ENCODE measurements at places on chromosomes 4 and X.

DNA sequence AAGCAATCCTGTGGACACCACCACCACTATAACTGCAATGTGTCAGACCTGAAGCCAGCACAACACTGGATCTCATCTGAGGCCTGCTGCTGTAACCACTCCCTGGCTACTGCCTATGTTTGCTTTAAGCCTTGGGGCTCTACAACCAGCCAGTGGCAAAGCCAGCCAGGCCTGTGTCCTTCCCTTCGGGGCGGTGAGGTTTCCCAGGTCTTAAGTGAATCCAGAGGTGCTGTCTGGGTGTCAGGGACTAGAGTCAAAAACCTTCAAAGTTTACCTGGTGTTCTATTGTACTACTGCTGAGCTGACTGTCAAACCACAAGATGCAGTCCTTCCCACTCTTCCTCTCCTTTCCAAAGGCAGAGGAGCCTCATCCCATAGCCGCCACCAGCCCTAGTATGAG, 750.5 kb downstream of the FAM133A start:
- DNase-seq: no peak

- DNase-seq: no peak
Observed at GRCh38 chr4:171025776-171026175, 787.4 kb upstream of the GALNTL6 start.

GRCh38 chr4:115272185-115272584, 158.8 kb upstream of the NDST4 start:
- peak; percentile 17 for DNase-seq

DNA sequence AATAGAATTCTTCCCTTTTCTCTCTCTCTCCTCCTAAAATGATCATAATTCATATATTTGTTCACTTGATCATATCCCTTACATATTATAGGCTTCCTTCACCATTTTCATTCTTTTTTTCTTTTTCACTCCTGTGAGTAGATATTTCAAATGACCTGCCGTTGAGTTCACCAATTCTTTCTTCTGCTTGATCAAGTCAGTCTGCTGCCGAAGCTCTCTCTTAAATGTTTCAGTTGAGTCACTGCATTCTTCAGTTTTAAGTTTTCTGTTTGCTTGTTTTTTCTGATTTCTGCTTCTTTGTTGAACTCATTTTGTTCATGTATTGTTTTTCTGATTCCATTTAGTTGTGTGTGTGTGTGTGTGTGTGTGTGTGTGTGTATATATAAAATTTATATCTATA, 354.3 kb downstream of the GPAT3 start:
- DNase-seq: no peak

- no peak for DNase-seq
Observed at GRCh38 chr4:108965016-108965415, 202.2 kb upstream of the ETNPPL start.

DNA sequence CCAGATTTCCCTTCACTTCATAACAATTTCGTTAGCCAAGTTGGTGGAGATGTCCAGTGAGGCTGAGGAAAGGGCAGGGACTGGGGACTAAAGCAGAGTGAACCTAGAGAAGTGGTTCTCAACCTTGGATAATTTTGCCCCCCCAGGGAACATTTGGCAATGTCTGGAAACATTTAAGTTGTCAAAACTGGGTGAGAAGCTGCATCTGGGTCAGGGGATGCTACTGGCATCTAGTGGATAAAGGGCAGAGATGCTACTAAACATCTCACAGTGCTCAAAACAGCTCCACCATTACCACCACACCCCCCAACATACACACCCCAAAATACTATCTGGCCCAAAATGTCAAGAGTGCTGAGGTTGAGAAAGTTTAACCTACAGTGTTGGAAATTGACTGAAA, 32.0 kb upstream of the FGF16 start:
- no peak for DNase-seq

DNA sequence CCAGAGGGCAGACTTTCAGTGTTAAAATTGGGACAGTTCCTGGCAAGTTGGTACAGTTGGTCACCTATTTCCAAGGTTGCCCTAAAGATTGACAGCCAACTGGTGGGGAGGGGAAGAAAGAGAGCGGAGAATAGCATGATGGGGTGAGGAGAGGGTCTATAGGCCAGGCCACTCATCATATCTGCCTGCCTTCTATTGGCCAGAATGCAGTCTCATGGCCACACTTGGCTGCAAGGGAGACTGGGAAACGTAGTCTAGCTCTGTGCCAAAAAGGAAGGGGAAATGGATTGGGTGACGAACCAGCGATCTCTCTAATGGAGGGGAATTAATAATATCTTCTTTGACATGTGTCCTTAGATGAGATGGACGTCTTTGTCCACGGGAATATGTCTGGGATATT, 197.4 kb upstream of the ATP6AP2 start:
- no peak for DNase-seq

DNA sequence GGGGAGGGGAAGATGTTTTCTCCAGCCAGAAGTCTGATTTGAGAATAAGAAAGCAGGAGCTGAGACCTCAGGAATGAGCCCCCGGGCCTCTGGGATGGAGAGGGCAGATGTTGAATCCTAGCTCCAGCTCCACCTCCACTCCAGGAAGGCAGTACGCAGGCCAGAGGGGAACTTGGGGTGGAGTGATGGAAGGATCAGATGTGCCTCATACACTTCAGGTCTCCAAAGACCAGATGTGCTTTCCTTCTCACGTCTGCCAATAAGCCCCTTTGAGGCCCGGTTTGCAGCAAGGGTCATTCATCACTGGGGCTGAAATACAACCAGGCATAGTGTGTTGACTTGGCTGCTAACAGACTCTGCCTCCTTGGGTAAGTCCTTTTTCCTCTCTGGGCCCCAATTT, 28.1 kb downstream of the STARD8 start:
- no peak for DNase-seq

GRCh38 chrX:146451136-146451535, 358.4 kb upstream of the CXorf51B start:
- DNase-seq: no peak

- DNase-seq: no peak
Observed at GRCh38 chr4:118718511-118719170, 33.4 kb downstream of the METTL14 start.

DNA sequence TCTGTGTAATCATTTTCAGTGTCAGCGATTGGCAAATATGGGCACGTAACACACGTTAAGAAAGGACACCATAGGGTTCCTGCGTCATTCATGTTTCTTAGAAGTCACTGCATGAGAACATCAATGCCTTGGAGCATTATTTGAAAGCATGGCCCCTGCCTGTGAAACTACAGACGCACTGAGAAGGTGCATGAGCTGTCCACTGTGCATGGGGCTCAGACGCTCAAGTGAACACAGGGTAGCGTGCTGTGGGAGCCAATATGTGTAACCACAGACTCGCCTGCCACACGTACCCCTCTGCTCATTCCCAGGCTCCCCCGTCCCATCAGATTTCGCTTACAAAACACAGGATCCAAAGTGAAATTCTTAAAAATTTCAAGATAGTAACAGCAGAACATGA, 6.5 kb downstream of the PPP2R2C start:
- DNase-seq: no peak

DNA sequence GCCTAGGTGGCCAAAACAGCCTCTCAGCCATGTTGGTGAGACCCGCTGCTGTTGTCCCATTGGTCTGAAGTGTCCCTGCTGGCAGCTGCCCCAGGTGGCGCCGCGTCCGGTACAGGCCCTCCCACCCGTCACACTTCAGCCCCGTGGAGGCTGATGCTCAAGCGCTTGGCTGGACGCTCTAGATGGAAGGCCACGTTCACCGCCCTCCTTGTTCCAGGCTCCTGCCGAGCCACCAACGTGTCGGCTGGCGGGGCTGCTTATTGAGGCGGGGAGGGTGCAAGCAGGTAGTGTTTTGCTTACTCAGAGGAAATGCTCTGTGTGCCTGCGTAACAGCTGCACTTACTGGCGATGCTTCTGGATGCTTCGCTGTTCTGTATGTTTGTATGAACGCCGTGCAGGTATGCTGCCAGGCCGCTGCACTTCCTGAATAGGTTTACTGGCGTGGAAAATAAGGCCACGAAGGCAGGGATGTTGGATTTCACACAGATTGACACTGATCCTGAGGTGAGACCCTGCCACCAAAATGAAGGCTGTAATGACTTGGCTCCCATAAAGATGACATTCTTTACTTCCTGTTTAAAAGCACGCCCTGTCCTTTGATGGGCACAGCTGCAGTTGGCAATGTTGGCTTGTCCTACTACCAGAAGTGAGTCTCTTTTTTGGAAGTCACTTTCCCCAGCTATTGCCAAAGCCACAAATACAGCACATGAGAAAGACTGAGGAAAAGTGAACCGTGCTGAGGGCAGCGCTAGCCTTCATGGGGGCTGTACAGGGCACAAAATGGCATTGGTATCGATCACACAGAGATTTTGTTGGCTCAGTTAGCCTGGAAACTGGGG, 21.0 kb upstream of the CLCN4 start:
- no peak for DNase-seq

DNA sequence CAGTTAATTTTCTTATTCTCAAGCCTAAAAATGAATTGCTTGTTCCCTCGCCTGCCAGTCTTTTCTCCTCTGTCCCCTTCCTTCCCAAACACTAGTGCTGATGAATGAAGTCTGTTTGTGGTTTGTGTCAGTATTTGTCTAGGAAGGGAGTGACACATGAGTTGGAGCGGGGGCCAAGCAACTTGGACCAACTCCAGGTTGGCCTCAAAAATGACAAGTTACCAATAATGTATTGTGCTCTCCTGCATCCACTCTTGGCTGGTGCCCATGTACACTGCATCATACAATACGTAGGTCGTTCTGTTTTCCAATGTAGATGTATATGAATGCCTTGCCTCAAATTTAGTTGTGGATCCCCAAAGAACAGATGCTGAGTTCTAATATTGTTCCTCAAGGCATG, 223.0 kb upstream of the GPC4 start:
- DNase-seq: no peak

DNA sequence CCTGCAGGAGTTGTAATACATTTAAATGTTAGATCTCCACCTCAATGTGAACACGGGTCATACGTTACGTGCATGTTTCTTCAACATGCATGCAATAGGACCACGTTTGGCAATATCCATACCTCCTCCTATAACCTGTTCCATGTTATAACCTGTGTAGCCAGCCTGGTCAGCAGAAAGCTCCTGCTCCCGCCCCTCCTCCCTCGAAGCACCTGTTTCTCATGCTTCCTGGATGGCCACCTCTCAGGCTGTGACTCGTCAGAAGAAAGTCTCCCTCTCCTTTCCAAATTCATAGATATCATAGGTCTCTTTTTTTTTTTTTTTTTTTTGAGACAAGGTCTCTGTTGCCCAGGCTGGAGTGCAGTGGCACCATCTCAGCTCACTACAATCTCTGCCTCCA, 96.5 kb downstream of the HMX1 start:
- DNase-seq: no peak

- no peak for DNase-seq
Observed at GRCh38 chrX:97504431-97504830, 620.7 kb downstream of the RPA4 start.

DNA sequence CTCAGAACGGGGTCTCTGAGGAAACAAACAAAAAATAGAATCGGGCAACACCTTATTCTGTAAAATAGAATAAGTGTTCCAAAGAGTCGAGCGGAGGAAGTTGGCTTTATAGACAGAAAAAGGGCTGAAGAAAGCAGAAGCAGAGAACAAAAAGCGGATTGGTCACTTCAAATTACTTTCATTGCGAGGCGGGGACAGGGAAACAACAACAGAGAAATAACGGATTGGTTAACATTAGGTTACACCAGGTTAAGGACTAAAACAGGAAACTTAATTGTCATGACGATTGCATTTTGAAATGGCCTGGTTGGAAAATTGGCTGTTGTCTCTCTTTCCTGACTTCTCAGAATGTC, 433 bp upstream of the COQ2 start:
- DNase-seq: peak; percentile 89

Measured in suppressor macrophage treated with lipopolysaccharide for 4 hours (primary cell).